ENCODE measurements at places on chromosomes 1 and 21.

DNA sequence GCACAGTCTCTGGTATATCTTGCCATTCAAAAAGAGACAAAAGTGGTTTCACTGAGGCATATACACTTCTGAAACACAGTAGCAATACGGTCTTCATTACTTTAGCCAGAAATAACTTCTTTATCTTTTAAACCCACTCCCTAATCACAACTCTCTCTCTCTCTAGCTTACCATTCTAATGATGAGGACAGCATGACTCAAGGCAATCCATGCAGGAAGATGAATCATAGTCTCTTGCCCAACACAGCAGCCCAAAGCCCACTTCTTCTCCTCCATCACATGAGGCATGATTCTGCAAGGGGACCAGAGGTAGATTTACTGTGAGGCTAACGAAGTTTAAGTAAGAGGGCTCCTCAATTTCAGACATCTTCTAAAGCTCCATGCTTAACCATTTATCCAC lies 285.0 kb upstream of the NR5A2 start:
- no peak for DNase-seq

GRCh38 chr1:203187304-203187685 lies 791 bp upstream of the CHI3L1 start:
- DNase-seq: no peak

- no peak for DNase-seq
Measured at GRCh38 chr1:45412899-45413298, 72.7 kb upstream of the MUTYH start.

DNA sequence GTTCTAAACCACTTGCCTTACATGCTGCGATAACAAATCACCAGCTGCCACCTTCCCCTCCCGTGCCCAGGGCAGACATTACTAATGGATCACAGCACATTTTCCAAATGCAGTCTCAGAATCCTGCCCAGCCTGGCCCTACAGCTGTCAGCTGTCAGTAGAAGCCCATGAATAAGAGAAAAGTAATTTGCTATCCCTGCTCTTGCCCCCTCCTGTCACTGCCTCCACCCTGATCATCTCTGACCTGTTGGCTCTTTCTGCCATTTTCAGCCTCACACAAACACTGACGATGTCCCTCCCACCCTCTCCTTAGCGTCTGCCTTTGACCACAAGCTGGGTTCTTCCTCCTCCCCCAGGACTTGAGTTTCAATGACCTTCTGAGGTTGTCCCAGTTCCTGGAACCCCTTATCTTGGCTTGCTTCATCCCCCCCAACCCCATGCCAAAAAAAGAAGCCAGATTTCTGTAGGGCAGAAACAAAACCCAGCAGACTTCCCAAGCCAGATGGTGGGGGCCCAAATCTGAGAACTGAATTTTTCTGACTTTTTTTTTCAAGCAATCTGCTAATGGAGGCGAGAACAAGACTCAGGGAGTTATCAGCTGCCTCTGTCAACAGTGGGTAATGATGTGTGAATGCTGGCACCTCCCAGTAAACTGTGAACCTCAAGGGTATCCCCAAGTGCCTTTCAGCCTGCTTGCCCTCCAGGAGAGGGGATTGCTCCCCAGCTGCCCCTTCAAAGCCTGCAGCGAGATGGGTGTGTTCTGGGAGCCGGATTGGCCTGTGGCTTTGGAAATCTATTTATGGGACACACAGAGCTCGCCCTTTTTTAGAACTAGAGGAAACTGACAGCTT lies 216.5 kb upstream of the VAMP3 start:
- DNase-seq: no peak

- no peak for DNase-seq
Measured at GRCh38 chr1:228455715-228456114, 31.5 kb upstream of the RNF187 start.

DNA sequence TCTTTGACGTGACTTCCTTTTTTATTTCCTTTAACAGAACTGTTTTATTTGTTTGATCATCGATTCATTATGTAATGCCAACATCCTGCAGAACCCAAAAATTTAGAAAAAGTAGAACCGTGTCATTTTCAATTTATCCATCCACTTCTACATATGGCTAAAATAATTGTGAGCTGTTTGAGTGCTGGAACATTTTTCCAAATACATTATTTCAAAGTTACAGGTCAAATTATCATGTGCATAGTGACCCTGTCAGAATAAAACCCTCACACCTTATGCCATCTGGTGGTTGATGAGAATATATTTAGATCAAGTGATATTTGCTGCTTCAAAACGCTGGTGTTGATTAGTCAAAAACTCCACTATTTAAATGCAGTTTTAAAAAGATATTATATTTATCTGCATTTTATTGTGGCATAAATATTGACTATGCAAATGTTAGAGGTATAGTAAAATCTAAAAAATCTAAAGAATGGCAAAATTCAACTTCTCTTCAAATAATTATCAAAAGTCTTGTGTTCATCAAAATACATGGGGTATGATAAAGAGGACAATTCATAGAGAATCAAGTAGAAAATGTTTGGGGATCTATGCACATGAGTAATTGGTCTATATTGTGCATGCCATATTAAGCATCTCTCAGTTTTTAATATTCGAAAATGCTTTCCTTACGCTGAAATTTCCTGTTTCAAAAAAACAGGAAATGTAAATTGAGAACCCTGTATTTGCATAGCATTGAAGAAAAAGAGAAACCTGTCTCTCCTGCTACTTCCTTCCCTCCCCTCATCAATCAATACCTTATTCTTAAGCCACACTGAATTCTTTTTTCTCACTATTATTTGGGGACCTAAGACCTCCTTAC lies 39.7 kb downstream of the UBE2U start:
- no peak for DNase-seq

- DNase-seq: no peak
Measured at GRCh38 chr1:222613627-222614026, 4.3 kb upstream of the MIA3 start.

- DNase-seq: no peak
Measured at GRCh38 chr1:201214886-201215285, 24.3 kb downstream of the IGFN1 start.

GRCh38 chr21:26453267-26453666 lies 119.8 kb downstream of the CYYR1 start:
- DNase-seq: no peak

GRCh38 chr1:151994956-151995355 lies 1.3 kb upstream of the S100A10 start:
- DNase-seq: no peak

DNA sequence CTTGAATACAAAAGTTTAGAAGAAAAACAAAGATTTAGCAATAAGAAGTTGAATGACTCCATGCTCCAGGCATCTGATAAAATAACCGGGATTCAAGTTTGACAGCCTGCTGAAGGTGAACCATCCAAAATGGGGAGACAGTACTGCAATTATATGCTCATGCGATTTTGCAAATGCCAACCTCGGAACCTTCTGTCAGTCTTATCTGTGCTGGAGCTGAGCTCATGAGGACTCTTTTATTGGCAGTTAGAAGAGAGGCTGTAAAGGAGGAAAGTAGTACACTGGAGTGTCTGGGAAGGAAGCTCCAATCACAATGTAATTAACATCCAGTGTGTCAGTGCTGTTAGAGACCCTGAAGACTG lies 170.0 kb downstream of the GALNT2 start:
- DNase-seq: no peak

DNA sequence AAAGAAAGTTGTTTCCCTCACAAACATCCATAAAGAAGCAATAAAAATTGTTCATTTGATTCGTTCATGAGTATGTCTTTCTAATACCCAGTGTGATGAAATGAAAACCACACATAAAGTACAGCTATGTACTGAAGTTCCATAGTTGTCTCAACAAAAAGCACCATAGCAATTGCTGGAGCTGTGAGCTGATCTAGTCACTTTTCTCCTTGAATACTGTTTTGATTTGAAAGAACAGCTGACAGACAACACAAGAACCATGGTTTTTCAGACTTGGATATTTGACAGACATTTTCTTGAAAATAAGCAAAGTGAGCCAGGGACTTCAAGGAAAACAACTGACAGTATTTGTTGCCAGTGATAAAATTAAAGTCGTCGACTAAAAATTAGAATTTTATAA lies 237.1 kb upstream of the PLD5 start:
- no peak for DNase-seq

- DNase-seq: no peak
Measured at GRCh38 chr1:66244429-66244828, 289.5 kb upstream of the SGIP1 start.

DNA sequence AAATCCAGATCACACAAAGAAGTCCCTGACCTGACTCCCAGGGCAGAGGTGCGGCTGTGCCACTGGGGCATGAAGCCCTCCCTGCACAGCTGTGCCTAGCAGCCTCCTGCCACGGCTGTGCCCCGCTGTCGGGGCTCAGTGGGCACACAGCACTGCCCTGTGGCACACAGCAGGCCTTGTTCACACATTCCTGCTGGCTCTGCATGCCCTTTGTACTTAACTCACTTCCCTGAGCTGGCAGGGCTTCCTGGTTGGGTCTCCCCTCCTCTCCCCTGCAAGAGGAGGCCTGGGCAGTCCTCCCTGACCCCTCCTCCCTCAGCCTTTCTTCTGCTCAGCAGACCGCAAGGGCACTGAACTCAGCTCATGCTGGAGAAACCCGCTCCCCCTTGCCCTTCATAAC lies 14.8 kb downstream of the LHX4 start:
- DNase-seq: no peak

DNA sequence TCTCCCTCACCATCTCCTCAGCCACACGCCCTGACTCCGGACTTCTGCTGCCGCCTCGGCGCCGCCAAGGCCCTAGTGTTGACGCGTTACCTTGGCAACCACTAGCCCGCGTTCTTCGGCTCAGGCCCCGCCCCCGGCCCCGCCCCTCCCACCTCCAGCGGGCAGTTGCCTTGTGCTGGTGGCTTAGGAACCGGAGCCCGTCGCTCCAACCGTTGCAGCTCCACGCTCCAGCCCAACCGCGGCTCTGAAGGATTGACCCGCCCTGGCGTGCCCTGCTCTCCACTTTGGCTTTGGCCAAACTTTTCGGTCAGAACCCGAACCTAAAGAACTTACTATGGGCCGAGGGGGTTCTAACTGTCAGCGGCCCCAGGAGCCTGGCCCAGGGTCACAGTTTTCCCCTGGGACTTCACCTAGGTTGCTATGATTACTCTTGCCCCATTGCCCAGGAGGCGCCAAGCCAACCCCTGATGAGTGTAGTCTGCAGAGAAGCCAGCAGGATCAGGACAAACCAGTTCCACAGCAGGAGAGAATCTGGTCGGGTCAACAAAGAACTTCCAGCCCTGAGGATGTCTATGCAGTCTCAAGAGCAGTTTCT lies at the start of gene CFAP45:
Gene CFAP45, minus strand, starts transcription at position 80 of the 595 bp plus-strand sequence. Its CDS starts 67 bp downstream, at position 13.
- DNase-seq: no peak

- no peak for DNase-seq
Measured at GRCh38 chr1:202638019-202638700, 72.1 kb downstream of the SYT2 start.

DNA sequence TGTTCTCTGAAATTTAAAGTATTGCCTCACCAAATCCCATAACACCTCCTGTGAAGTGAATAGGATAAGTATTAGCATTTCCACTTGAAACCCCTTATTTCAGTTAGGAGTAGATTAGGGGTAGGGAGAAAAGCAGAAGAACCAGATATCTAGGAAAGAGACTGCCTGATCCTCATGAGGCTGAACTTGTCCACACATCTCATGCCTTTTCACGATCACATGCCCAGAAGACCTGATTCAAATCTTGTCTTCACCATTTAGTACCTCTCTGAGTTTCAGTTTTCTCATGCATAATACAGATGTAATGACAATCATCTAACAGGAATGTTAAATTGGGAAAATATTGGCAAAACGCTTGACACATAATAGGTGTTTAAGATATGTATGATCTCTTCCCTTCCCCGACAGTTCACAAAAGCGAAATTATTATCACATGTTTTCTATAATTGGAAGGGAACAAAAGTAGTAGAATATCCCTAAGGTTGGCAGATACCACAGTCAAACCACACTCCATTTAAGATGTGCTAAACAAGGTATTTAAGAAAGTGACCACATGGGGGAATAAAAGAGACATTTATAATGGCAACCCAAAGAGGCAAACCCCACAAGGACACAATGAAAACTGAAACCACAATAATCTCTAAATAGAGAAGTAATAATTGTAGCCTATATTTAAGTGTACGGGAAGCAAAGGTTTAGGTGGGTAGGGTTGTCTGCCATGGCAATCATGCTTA lies 25.2 kb downstream of the GFI1 start:
- no peak for DNase-seq

DNA sequence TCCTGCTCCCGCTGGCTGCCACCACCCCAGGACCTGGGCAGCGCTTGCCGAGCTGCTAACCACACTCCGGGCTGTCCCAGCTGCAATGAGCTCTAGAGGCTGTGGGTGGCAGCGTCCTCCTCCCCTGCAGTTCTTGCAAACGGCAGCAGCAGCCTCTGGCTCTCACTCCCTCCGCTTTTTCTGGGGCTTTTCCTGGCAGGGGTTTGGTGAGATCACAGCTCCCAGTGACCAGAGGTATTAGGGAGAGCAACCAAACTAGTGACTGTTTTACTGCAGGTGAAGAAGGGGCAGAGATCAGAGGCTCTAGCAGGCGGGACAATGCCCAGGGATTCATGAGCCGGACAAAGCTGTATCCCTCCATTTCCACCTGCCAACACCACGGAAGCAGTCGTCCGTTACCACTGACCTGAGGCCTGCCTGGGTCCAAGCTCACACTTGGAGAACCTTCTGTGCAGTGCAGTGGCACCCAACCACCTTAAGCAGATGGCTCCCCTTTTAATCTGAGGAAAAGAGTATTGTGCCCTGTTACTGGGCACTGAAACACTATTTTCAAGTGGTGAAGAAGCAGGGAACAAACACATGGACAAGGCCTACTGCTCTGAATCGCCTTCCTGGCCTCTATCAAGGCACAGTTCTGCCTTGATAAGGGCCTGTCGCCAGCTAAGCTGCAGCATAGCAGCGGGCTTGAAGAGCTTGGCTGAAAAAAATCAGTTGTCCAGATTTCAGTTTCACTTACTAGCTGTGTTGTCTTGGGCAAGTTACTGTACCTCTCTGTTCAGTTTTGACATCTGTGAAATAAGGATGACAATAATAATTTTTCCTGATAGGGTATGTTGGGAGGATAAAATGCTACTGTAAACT lies at the start of gene F5:
Gene F5, minus strand, starts transcription at position 87 of the 861 bp plus-strand sequence. CDS start 95 bp downstream, outside the sequence.
- DNase-seq: no peak

- DNase-seq: no peak
Measured at GRCh38 chr21:26769613-26770188, 75.5 kb downstream of the ADAMTS1 start.

Data from cortex of kidney (tissue), 1 donor.